ENCODE measurements at places on chromosomes 16 and 17. TPM values are rescaled to one million over a fixed set of nuclear protein-coding genes. Genes with fewer than 3 reads are reported as not detected.

Gene SULT1A2
- not detected for total RNA-seq

Gene ABCA8
- 23.3 TPM for total RNA-seq

Gene DNASE1L2
- not detected for total RNA-seq

Gene ACSM2B
- 0.16 TPM for total RNA-seq

Gene TVP23C
- total RNA-seq, result not detected

Gene UBTF
- total RNA-seq, result 42.5 TPM

Gene TPSB2
- total RNA-seq, result 10.1 TPM

Gene SULT1A3
- 4.9 TPM for total RNA-seq

Gene WFDC1
- total RNA-seq, result not detected

Gene ARMC7
- 4.4 TPM for total RNA-seq

All from gastrocnemius medialis (tissue), 4 donors.